CD14-positive monocyte (primary cell): ENCODE measurements at places on chromosomes 12 and 14.

GRCh38 chr12:103799857-103800771 is 40.9 kb downstream of the NT5DC3 start:
- peaks cover 48% of the 10 kb centered on the region for H3K4me1 ChIP-seq
- H3K4me3 ChIP-seq: no peak overlapping the region
- H3K27me3 ChIP-seq: no peaks in the 10 kb centered on the region
- H3K27ac ChIP-seq: peak overlapping the region; percentile 69
- peak; percentile 72 for DNase-seq
- peaks cover 15% of the 10 kb centered on the region for H3K36me3 ChIP-seq

GRCh38 chr12:42085594-42085993 is 59.1 kb downstream of the GXYLT1 start:
- H3K27ac ChIP-seq: no peak overlapping the region
- peaks cover 4% of the 10 kb centered on the region for H3K36me3 ChIP-seq
- no peaks in the 10 kb centered on the region for H3K27me3 ChIP-seq
- H3K4me1 ChIP-seq: no peaks in the 10 kb centered on the region
- H3K4me3 ChIP-seq: no peak overlapping the region

GRCh38 chr14:35535483-35536112 is 1.6 kb downstream of the INSM2 start:
- H3K4me1 ChIP-seq: peaks cover 12% of the 10 kb centered on the region
- no peak overlapping the region for H3K4me3 ChIP-seq
- no peak overlapping the region for H3K27ac ChIP-seq

- H3K36me3 ChIP-seq: no peaks in the 10 kb centered on the region
- DNase-seq: peak; percentile 5
- no peaks in the 10 kb centered on the region for H3K4me1 ChIP-seq
- no peaks in the 10 kb centered on the region for H3K27me3 ChIP-seq
- no peak overlapping the region for H3K4me3 ChIP-seq
- H3K27ac ChIP-seq: no peak overlapping the region
These were observed 187.7 kb downstream of the GALC start for GRCh38 chr14:87805315-87805723.

DNA sequence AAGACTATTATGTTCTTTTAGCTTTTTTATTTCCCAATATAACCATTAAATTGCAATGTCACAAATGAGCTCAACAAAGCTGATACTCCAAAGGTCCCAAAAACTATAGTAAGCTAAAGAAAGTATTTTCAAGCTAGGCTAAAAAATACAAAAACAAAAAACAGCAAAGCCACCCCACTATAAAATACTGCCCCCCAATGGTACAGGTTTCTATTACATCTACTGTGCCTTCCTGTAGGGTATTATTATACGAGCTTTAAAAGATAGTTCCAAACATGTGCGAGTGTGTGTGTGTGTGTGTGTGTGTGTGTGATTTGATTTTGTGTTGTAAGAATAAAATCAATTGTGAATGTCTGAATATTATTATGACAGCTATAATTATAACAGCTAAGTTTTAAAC is 1.1 kb downstream of the IFNG start:
- no peaks in the 10 kb centered on the region for H3K27me3 ChIP-seq
- no peaks in the 10 kb centered on the region for H3K36me3 ChIP-seq
- no peak overlapping the region for H3K27ac ChIP-seq
- no peak overlapping the region for H3K4me3 ChIP-seq
- no peak for DNase-seq

- H3K4me3 ChIP-seq: no peak overlapping the region
- no peak overlapping the region for H3K27ac ChIP-seq
- peaks cover 5% of the 10 kb centered on the region for H3K4me1 ChIP-seq
- no peak for DNase-seq
These were observed 21.3 kb upstream of the POC1B start for GRCh38 chr12:89547101-89547500.

DNA sequence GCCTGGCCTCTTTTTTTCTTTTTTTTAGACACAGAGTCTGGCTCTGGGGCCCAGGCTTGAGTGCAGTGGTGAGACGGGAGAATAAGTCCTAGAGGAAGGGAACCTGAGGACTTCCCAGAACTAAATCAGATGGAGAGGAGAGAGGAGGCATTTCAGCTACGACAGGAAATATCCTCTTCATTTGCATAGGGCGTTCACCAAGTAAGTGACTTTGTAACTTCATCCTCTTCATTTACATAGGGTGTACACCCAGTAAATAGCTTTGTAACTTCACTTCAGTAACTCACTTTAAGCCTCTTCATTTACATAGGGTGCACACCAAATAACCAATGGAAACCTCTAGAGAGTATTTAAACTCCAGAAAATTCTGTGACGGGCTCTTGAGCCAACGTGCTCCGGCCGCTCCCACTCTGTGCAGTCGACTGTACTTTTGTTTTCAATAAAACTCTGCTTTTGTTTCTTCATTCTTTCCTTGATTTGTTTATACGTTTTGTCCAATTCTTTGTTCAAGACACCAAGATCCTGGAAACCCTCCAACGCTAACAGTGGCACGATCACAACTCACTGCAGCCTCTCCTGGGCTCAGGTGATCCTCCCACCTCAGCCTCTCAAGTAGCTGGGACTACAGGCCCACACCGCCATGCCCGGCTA is 21.4 kb upstream of the ANKRD9 start:
- no peaks in the 10 kb centered on the region for H3K36me3 ChIP-seq
- H3K4me3 ChIP-seq: no peak overlapping the region
- H3K4me1 ChIP-seq: peaks cover 66% of the 10 kb centered on the region
- no peaks in the 10 kb centered on the region for H3K27me3 ChIP-seq
- H3K27ac ChIP-seq: peak overlapping the region; percentile 59

DNA sequence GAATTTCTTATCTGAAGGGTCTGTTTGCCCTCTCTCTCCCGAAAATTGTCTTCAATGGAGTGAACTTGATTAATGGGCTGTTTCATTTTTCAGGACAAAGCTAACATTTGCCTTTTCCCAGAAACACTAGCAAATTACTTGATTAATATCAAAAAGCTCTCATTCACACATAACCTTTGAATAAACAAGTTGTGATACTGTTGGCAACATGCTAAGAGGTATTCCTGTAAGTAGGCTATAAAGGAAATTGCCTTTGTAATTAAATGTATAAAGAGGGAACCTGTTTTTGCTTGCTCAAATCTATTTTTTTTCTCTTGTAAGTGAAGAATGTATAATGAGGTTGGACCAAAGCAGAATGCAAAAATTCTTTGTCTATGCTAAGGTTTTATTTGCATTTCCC is 457.2 kb downstream of the TMTC2 start:
- no peak overlapping the region for H3K4me3 ChIP-seq
- DNase-seq: no peak
- H3K4me1 ChIP-seq: no peaks in the 10 kb centered on the region
- H3K27me3 ChIP-seq: no peaks in the 10 kb centered on the region

DNA sequence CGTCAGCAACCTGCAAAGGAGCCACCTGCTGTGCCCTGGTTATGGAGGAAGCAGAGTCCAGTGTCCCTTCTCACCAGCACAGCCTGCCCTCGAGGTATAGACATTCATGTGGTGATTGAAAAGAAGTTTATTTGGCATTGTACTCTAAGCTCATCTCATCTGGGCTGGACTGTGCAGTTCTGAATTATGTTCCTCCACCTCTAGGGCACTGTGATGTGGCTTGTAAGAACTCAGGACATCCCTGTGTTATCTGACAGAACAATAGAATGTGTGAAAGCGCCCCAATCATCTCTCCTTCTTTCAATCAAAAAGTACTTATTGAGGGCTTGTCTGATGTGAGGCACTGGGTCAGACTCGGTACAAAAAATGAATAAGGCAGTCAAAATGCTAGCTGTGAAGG is 140.1 kb downstream of the DHRS2 start:
- H3K4me3 ChIP-seq: no peak overlapping the region
- no peaks in the 10 kb centered on the region for H3K4me1 ChIP-seq
- no peak overlapping the region for H3K27ac ChIP-seq
- H3K27me3 ChIP-seq: no peaks in the 10 kb centered on the region

GRCh38 chr14:64806202-64806861 is 73.4 kb downstream of the SPTB start:
- H3K4me3 ChIP-seq: no peak overlapping the region
- H3K27ac ChIP-seq: no peak overlapping the region
- no peaks in the 10 kb centered on the region for H3K4me1 ChIP-seq
- H3K27me3 ChIP-seq: no peaks in the 10 kb centered on the region
- no peak for DNase-seq

DNA sequence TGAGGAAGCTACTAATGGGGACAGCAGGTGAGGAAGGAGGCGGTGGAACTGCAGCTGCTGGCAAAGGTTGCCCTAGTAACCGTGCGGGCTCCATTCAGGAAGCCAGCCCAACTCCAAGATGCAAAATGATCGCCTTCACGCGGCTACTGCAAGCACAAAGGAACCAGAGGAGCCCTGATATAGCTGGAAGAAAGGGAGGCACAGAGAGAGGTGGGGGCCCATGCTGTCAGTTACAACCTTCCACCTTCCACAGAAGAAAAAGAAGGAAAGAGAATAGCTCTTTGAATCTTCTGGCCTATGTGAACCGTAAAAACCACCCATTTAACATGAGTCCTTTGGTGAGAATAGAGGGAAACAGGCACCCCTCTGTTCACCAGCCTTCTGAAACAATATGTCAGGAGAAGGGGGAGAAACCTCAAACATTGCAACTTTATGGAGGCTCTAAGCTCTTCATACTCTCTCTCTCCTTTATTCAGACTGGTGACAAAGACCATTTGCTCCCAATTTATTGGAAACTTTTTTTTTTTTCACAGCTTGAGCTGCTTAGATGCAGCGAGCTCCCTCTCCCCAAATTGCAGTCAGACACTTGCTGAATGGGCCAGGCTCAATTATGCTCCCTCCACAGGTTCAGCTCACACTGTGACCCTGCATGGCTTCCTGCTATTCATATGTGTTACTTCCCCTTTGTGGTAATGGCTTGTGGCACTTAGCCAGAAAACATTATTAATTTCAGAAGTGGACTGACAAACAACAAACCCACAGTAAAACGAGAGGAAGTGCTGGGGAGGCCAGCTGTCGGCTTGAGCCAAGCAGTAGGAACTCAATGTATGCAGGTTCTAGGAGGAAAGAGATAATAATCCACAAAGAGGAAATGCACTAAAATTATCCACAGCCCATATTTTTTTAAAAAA is 6.2 kb downstream of the DUSP6 start:
- H3K27ac ChIP-seq: peak overlapping the region; percentile 79
- H3K36me3 ChIP-seq: peaks cover 39% of the 10 kb centered on the region
- H3K4me1 ChIP-seq: peaks cover 50% of the 10 kb centered on the region
- DNase-seq: peak; percentile 93

DNA sequence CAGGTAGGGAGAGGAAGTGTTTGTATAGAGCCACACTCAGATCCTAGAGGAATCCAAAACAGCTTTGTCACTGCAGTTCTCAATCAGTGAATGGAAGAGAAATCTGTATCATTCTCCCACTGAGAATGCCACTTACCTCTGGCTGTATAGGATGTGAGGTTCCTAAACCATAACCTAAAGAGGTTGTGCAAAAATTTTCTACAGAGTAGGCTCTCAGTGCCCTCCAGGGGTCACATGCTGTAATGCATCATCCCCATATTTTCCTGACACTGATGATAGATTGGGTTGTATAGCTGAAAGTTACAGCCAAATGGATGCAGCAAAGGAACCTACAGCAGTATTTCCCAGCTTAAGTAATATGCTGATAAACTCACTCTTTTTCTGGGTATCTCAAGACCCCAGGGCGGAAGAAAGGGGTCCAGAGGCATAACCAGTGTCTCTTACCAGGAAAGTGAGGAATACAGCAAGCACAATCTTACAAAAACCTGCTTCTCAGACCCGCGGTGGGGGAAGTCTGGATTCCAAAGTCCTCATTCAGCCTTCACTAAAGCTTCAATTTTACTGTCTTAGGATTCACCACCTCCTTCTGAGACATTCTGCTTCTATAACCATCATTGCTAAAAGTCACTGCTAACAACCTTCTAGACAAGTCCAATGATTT is 3.8 kb downstream of the BCDIN3D start:
- H3K27ac ChIP-seq: no peak overlapping the region
- no peaks in the 10 kb centered on the region for H3K27me3 ChIP-seq
- no peak overlapping the region for H3K4me3 ChIP-seq
- no peaks in the 10 kb centered on the region for H3K36me3 ChIP-seq

GRCh38 chr12:88272456-88272855 is 130.3 kb downstream of the TMTC3 start:
- no peaks in the 10 kb centered on the region for H3K27me3 ChIP-seq
- H3K4me3 ChIP-seq: no peak overlapping the region
- H3K4me1 ChIP-seq: no peaks in the 10 kb centered on the region
- H3K36me3 ChIP-seq: no peaks in the 10 kb centered on the region

DNA sequence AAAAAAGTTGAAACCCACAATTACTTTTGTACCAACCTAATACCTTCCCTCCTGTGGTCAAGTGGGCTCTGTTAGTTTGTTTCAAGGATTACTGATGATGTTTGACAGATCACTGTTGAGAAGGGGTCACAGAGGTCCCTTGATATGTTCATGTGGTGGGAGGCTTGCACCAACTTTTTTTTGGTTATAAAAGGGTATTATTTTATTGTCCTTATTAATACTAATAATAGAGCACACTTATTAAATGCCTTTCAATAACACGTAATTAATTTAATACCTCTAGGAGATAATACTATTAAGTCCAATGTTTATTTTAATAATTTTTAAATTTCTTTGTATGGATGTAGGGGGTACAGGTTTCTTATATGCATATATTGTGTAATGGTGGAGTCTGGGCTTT is 4.4 kb downstream of the UBE3B start:
- DNase-seq: no peak
- H3K36me3 ChIP-seq: peaks cover 44% of the 10 kb centered on the region
- peaks cover 15% of the 10 kb centered on the region for H3K4me1 ChIP-seq
- H3K27ac ChIP-seq: no peak overlapping the region

DNA sequence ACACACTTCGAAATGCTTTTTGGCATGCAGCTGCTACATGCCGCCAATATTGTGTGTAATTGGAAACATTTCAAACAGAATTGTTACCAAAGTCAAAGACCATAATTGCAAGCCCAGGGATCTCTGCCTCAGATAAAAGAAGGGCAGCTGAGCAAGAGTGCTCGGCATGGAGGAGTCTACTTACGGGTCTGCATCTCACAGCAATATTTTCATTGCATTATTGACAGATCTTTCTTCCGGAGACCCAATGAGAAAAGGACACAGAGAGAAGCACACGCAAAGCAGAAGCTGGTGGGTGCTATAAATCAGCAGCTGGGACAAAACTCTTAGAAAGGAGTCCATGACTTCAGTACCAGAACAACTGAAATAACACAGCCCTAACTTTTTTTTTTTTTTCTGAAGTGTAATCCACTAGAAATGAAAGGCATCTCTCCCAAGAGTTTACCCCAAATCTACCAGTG is 4.9 kb downstream of the PRICKLE1 start:
- H3K27ac ChIP-seq: no peak overlapping the region
- DNase-seq: no peak
- no peak overlapping the region for H3K4me3 ChIP-seq
- peaks cover 28% of the 10 kb centered on the region for H3K4me1 ChIP-seq

- no peak for DNase-seq
- H3K36me3 ChIP-seq: no peaks in the 10 kb centered on the region
- H3K4me3 ChIP-seq: no peak overlapping the region
These were observed 118.8 kb upstream of the PARP11 start for GRCh38 chr12:3991798-3992580.

DNA sequence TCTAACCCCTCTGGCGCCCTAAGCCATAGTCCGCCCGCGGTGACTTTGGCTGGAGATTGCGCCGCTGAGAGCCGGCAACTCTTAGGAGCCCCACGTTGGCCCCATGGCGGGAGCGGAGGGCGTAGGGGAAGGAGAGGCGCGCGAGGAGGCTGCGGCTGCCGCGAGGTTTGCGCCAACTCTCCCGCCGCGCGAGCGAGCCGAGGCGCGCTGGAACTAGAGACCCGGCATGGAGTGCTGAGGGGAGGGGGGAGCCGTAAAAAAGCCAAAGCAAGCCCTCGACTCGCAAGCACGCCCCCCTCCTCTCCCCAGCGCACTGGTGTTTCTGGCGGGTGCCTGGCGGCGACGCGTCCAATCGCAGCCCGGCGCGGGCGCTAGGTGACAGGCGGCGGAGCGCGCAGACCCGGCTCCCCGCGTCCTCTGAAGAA is at the start of gene SYT10:
Gene SYT10 (minus strand): TSS at position 233 of the 425 bp plus-strand sequence. CDS start 297 bp downstream, outside the sequence.
- H3K4me1 ChIP-seq: peaks cover 5% of the 10 kb centered on the region
- peak within 1 kb of the TSS; percentile 32 for H3K4me3 ChIP-seq
- no peaks in the 10 kb centered on the region for H3K36me3 ChIP-seq
- no peak within 1 kb of the TSS for H3K27ac ChIP-seq
- H3K27me3 ChIP-seq: peaks cover 37% of the 10 kb centered on the region
- no peak for DNase-seq
